ENCODE measurements at places on chromosomes 13 and 19.

DNA sequence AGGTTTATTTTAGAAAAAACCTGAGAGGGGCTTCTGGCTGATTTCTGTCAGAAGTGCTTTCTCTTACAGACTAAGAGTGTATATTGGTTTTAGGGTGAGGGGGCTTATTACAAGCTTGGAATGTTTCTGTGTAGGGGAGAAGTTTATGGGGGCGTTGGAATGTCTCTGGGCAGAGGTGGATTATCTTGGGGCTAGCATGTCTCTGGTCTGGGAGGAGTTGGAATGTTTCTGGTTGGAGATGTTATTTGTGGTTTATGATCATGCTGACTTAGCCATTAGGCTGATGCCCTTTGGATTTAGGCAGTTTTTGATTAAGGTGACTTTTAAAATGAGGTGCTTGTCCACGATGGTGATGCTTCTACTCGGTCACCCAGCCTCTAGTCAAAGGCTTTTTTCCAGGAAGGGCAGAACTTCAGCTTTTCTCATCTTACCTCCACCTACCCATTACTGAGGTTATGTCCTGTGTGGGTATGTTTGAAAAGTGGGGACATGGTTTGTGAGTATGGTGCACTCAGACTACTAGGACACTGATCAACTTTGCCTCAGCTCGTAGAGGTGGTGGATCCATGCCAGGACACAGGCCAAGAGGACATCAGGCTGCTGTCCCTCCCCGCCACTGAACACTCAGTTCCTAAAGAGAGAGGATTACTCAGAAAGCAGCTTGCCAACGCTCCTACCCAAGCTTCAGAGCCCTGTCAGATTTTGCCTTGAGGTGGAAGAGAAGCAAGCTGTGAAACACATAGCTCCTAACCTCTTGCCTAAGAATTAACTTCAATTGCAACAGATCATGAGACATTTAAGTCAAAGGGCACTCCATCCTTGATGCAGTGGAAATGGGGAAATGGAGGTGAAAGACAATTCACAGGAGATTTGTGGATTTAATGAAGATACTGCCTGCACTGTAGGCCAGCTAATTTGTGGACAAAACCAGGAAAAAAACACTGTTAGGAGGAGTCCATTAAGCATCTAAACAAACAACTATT lies 63.6 kb downstream of the ZNF44 start:
- DNase-seq, result no peak

GRCh38 chr19:38457690-38458405 lies 24.4 kb downstream of the RYR1 start:
- DNase-seq, result no peak

GRCh38 chr13:112452380-112453206 lies 76.4 kb downstream of the SPACA7 start:
- no peak for DNase-seq

DNA sequence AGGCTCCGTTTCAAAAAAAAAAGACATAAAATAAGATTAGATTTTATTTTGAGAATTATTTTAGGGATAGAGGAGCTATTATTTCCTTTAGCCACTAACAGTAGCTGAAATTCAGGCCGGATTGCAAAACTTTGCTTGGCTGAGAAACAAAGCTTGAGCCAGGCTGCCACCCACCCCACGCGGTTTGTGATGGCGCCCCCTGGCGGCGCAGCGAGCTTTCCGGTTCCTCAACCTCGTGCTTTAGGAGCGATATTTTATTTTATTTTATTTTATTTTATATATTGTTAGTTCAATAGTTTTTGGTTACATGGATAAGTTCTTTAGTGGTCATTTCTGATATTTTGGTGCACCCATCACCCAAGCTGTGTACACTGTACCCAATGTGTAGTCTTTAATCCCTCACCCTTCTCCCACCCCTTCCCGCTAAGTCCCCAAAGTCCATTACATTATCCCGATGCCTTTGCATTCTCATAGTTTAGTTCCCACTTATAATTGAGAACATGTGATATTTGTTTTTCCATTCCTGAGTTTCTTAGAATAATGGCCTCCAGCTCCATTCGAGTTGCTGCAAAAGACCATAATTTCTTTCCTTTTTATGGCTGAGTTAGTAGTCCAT lies 19.8 kb upstream of the CEACAM4 start:
- no peak for DNase-seq

DNA sequence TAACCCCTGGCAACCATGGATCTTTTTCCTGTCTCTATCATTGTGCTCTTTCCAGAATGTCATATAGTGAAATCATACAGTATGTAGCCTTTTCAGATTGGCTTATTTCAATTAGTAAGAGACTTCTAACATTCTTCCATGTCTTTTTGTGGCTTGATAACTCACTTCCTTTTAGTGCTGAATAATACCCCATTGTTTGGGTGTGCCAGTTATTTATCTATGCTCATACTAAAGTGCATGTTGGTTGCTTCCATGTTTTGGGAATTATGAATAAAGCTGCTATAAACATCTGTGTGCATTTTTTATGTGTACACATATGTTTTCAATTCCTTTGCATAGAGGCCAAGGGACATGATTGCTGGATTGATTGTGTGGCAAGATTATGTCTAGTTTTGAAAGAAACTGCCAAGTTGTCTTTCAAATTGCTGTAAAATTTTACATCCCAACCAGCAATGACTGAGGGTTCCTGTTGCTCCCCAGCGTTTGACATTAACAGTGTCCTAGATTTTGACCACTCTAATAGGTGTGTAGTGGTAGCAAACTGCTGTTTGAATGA lies 358.9 kb downstream of the ITGBL1 start:
- DNase-seq, result no peak

DNA sequence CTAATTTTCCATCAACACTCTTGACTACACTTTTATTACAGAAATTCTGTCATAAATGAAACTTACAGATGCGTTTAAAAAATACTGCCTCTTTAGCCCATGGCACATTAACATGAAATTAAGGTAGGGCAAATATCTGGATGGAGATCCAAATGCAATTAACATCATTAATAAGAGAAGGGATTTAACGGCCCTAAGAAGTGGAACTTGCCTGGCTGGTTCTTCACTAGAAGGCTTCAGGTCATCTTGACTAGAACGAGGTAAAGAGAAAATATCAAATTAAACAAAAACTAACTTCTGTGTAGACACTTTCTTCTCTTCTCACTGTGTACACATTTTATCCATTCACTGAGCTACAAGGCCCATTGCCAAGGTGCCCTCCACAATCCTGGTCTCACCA lies 1093.4 kb downstream of the EFNB2 start:
- no peak for DNase-seq

DNA sequence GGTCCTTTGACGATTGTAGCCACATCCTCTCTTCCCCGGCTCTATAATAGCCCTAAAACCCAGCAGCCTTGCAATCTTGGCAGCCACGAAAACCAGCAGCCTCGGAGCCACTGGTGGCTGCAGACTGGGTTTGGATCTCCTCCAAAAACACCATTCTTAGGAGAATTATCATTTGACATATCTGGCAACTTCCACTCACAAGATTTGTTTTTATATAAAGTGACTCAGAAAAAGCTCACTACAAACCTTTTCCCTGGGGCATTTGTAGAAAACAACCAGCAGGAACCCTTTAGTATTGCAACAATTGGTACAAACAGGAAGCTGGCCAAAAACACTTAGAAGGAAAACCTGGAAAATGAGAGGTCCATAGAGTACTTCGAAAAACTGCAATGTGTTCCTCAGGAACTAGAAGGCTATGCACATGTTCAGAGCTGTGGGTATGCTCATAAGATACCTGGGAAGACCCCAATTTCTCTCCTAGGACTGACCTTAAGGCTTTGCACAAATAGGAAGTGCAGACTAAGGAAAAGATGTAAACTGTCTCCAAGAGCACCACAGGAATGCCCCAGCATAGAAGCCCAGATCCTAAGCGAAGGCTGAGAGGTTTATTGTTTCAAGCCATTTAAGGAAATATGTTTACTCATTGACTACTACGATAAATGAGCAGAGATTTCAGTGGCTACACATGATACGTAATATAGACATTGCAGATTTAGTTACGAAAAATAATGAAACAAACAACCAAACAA lies 71.2 kb downstream of the MYO16 start:
- no peak for DNase-seq

- peak; percentile 95 for DNase-seq
Measured at GRCh38 chr19:58097781-58098681, at the start of gene ZSCAN18. Gene ZSCAN18 (minus strand): TSS chr19:58098231. CDS start chr19:58090267, 7,964 bp downstream.

DNA sequence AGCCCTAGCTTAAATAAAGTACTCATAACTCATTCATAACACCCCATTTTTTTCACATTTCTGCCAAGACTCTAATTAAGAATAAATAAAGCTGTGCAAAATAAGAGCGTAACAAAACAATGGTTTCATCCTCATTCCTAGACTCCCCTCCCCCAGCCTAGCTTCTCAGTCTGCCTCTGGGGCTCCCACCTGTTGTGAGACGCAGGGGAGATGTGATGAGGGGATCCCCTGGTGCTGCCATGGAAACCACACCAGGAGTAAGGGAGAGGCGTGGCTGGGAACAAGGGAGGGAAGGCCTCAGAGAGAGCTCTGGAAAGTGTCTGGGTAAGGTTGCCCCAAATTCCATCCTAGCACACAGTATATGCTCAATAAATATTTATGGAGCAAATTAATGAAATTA lies 93.3 kb upstream of the USP29 start:
- no peak for DNase-seq

GRCh38 chr19:7705387-7706187 lies 3.7 kb upstream of the FCER2 start:
- peak; percentile 59 for DNase-seq

DNA sequence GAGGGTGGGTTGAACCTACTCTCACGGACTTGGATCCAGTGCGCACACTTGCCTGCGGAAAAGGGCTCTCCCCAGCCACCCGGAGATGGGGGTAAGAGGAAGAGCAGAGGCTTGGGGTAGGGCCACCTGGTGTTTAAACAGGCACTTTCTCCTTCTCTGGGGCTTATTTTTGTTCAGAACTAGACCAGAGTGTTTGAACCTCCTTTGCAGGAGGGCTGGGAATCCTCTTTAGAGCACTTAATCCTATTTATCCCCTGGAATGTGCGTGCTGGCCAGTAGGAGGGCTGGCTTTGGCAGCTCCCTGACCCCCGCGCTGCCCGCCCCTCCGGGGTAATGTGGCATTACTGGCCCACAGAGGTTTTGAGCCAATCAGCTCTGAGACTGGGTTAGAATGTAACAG lies 2.0 kb downstream of the RGS9BP start:
- no peak for DNase-seq

- DNase-seq, result no peak
Measured at GRCh38 chr13:43377973-43378372, 354.6 kb downstream of the DNAJC15 start.

- DNase-seq, result no peak
Measured at GRCh38 chr19:17841810-17842662, 5.7 kb downstream of the JAK3 start.

- no peak for DNase-seq
Measured at GRCh38 chr13:31322702-31323405, 123.1 kb downstream of the B3GLCT start.

Measured in stimulated activated CD8-positive, alpha-beta memory T cell treated with anti-CD3 and anti-CD28 coated beads, Interleukin-4, amount 100 ng/mL, for 4 hours (primary cell).